ENCODE measurements at places on chromosomes 12 and 14.

GRCh38 chr12:28122756-28123155 lies 67.5 kb upstream of the CCDC91 start:
- DNase-seq = no peak

GRCh38 chr12:7042842-7043241 lies 17.7 kb upstream of the C1S start:
- no peak for DNase-seq

GRCh38 chr14:93185349-93185720 lies 218 bp downstream of the LYSET start:
- no peak for DNase-seq

GRCh38 chr14:101602466-101602840 lies 41.2 kb downstream of the DIO3 start:
- no peak for DNase-seq

- DNase-seq = no peak
Measured at GRCh38 chr12:83664650-83665049, 977.9 kb downstream of the TMTC2 start.

GRCh38 chr12:79886917-79887519 lies 47.9 kb downstream of the PPP1R12A start:
- no peak for DNase-seq

- no peak for DNase-seq
Measured at GRCh38 chr12:132026061-132026795, 76.5 kb downstream of the EP400 start.

- no peak for DNase-seq
Measured at GRCh38 chr12:47941475-47941780, 22.0 kb upstream of the TMEM106C start.

GRCh38 chr12:106296179-106296877 lies 6.2 kb upstream of the TCP11L2 start:
- no peak for DNase-seq

DNA sequence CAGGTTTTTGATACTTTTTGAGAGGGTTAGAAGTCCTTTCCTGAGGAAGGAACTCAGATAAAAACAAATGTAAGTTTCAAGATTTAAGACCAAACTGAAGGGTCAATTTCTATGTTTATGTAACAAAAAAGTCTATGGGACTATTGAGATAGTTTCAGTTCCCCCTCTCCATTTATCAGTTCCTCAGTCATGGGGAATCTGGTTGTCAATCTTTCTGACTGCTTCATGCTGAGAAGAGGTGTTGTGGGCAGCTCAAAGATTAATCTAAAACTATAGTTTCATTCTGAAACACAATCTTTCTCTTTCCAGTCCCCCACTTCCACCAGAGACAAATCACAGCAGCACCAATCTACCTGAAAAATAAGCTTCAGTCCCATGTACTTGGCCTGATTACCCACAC lies 93.7 kb downstream of the KCNMB4 start:
- no peak for DNase-seq

GRCh38 chr12:46585854-46586621 lies 213.5 kb upstream of the SLC38A2 start:
- peak; percentile 26 for DNase-seq

DNA sequence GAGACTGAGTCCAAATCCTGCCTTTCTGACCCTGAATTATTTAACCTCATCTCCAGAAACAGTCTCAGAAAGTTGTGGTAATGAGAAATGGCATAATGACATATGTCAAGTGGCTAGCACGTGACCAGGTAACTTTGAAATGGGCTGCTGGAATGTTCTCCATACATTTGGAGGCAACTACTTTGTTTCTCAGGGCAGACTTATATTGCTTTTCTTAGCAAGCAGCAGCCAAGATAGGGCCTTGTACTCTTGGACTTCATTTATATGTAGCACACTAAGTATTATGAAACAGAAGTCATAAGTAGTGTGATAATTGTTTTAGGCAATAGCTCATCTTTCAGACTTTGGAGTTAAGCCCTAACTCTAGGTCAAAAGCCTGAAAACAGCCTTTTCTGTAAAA lies 494.7 kb downstream of the NPAS3 start:
- DNase-seq = no peak

DNA sequence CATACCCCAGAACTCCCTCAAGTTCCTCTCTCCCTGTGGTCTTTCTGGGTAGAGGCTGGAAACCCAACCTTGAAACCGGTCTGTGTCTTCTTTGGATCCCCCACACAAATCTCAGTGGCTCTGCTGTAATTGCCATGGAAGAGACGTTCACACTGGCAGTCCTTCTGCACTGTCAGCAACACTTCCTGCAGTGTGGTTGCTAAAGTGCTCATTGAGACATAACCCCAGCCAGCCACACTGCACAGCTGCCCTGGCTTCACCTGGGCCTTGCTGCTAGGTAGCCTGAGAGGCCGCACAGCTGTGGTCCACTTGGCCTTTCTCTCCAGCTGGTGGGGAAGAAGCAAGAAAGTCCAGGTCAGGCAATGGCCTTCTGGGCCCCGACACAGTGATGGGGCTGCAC lies 2.4 kb downstream of the GZMH start:
- DNase-seq = no peak

GRCh38 chr12:102474438-102475064 lies 5.8 kb downstream of the IGF1 start:
- DNase-seq = peak; percentile 22

GRCh38 chr14:64681796-64682710 lies 22.2 kb upstream of the PLEKHG3 start:
- DNase-seq = no peak

GRCh38 chr12:19597167-19598026 lies 158.1 kb downstream of the AEBP2 start:
- DNase-seq = no peak

DNA sequence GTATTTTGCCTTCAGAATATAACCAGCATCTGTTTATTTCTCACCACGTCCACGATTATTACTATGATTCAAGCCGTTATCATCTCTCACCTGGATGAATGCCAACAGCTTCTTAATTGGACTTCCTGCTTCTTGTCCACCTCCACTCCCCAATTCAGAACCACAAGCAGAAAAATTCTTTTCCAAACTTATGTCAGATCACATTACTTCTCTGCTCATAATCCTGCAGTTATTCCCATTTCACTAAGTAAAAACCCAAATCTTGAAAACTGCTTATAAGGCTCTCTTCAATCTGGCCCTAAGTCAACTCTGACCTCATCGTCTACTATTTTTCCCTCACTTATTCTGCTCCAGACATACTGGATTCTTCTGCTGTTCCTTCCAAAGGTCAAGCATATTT lies 2.0 kb downstream of the CRY1 start:
- DNase-seq = no peak

DNA sequence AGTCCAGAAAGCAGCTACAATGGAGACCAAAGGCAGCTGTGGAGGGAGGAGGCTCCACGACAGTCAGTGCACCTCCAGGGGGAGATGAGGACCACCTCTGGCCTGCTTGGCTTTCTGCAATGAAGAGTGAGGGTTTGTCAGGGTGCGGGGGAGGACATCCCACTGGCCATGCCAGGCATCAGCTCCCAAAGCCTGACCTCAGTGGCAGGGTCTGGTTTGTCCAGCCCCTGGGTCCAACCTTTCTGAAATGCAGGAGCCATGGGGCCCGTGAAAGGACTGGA lies 35.2 kb downstream of the SLC6A12 start:
- DNase-seq = no peak

- no peak for DNase-seq
Measured at GRCh38 chr12:12182703-12183365, 84.0 kb downstream of the LRP6 start.

DNA sequence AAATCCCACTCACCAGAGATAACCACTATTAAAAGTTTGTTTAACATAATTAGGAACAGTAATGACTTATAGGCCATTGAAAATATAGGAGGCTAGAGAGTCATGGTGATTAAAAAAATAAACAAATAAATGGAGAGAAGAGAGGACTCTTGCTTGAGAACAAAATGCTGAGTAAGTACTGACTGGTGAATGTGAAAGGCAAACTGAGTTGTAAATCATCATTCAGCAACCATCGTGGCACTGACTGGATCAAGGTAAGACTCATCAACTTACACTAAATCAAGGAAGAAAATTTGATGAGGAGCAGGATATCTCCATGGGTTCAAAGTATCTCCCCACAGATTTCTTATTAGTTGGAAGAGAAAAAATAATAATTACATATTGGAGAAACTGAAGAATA lies 14.1 kb upstream of the YBX3 start:
- no peak for DNase-seq

DNA sequence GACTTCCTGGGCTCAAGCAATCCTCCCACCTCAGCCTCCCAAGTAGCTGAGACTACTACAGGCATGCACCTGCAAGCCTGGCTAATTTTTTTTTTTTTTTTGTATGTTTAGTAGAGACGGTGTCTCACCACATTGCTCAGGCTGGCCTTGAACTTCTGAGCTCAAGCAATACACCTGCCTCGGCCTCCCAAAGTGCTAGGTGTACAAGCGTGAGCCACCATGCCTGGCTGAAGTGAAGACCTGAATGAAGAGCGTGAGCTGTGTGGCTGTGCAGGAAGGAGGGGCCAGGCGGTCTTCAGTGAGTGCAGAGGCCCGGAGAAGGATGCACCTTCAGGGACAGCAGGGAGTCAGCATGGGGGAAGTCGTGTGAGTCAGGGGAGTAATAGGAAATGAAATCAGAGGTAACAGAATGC lies 14.9 kb upstream of the NFKBIA start:
- DNase-seq = no peak

DNA sequence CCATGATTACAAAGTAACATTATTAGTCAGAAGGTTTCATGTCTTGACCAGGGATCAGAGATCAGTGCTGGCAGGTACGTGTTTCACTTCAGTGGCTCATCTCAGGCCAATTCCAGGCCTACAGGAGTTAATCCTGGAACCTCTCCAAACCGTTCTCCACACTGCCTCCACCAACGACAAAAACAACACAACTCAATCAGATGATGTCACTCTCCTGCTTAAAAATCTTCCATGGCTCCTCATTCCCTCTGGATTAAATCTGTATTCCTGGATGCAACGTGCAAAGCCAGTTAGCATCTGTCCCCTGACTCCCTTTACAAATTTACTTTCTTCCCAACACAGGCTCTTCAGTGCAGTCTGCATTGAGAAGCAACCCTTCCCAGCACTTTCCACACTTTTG lies 34.3 kb upstream of the TXNRD1 start:
- DNase-seq = no peak

- no peak for DNase-seq
Measured at GRCh38 chr12:30416631-30417030, 279.0 kb downstream of the IPO8 start.

All from activated T-cell treated with anti-CD3 and anti-CD28 coated beads, Interleukin-2, amount 50 U/mL, for 48 hours (primary cell).